Brain microvascular endothelial cell (primary cell): ENCODE measurements at places on chromosomes 16 and 17.

DNA sequence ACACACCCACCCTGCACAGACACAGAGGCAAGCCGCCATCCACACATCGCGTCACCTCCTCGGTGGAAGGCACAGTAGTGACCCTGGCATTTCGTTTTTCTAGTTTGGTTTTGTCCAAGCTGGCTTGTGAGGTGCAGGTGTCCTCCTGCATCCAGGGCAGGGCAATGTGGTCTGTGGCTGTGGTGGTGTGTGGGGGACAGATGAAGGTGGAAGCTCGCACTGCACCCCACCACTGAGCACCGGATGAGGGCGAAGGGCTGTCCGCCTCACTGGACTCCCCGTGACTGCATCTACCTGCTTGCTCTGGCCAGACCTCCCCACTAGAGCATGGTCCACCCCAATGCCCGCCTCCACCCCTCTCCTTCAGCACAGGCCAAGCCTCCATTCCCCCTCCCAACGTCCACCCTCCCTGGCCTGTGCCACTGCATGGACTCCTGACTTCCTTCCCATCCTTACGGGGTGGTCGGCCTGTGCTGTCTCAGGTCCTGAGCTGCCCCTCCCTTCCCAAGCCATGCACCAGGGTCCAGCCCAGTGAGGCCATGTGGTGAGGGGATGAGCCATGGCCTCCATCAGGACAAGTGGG lies 78.8 kb upstream of the CBX4 start:
- DNase-seq = no peak

GRCh38 chr16:57941016-57941664 lies 29.8 kb downstream of the CNGB1 start:
- no peak for DNase-seq

DNA sequence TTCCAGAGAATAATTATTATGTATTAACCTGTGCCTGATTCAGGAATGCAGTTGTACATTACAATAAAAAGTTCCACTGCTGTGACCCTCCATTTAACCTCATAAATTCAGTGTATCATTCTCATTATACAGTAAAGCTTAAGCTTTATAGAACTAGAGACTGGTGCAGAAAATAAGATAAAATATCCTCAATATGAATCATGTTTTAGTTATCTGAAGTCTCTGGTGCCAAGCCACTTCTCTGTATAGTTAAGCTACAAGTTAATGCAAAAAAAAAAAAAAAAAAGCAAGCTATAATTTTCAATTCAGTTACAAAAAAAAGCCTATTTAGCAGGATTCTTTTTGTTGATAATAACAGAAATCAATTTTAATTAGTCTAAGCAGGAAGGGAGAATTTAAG lies 22.4 kb upstream of the SMIM36 start:
- no peak for DNase-seq

DNA sequence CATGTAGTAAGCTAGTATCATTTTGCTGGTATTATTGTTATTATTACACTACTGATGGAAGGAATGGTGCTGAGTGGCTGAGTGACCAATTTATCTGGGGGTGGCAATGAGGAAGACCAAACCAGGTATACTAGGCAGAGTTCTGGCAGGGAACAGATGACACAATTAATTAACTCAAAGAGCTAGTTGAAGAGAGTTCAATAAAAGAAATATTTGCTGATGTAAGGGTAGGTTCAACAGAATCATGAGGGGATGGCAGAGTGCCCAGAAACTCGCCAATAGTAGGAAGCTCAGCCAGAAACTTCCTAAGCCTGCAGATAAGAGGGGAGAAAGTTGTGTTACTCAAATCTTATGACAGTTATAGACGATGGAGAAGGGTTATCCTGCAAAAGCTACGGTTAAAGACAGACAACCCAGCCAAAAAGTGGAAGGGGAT lies 352.5 kb downstream of the KCNJ2 start:
- DNase-seq = peak; percentile 5

DNA sequence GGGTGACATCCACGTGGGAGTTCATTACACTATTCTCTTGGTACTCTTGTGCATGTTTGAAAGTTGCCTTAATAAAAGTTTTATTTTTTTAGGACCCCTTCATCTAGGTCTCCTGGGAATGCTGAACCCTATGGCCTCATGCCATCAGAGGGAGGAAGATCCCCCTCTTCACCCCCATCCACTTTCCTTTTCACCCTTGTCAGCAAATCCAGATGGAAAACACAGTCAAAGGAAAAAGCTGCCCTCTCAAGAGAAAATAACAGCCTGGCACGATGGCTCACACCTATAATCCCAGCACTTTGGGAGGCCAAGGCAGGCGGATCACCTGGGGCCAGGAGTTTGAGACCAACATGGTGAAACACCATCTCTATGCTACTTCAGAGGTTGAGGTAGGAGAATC lies 274.2 kb downstream of the XYLT1 start:
- DNase-seq = no peak

DNA sequence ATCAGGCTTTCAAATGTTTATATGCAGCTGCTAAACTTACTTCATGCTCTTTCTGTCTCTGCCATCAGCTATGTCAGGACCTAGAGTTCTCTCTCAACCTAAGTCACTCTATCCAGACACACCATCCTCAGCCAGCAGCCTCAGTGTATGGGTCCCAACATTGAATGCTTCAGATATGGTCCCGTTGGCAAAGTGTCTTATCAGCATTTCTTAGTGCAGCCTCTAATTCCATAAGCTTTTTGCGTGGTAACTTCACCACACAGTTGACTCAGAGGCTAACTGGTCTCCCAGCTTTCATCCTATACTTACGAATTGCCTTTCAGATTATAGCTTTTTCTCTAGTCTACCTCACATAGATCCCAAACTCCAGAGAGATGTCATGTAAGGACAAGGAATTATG lies 402.9 kb upstream of the EEF2KMT start:
- DNase-seq = no peak

GRCh38 chr16:51409001-51409675 lies 258.1 kb upstream of the SALL1 start:
- peak; percentile 2 for DNase-seq

GRCh38 chr17:39340731-39341130 lies 60.7 kb downstream of the FBXL20 start:
- no peak for DNase-seq

- DNase-seq = no peak
These were observed 54.8 kb downstream of the SLFN5 start for GRCh38 chr17:35297666-35298065.

- peak; percentile 62 for DNase-seq
These were observed 17.7 kb downstream of the PSMD11 start for GRCh38 chr17:32461853-32462617.

GRCh38 chr17:27319541-27320221 lies 25.8 kb downstream of the WSB1 start:
- DNase-seq = no peak

- peak; percentile 89 for DNase-seq
These were observed 4.7 kb downstream of the PDE6G start for GRCh38 chr17:81651692-81652091.

DNA sequence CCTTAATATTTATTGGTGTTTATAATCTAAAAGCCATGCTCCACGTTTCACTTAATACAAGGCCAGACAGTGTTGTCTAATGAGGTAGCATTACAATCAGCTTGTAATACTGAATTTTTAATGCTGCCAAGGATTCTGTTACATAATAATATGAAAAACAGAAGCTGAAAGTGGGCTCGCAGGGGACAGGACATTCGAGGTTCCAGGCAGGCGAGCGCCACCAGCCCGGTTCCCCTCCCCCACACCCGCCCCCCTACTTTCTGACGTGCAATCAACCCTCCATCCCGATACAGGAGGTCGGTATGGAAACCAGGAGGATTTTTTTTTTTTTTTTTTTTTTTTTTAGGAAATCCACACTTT lies 6.2 kb upstream of the ZFHX3 start:
- DNase-seq = no peak

- DNase-seq = no peak
These were observed 42.7 kb upstream of the ICAM2 start for GRCh38 chr17:64063088-64063487.

DNA sequence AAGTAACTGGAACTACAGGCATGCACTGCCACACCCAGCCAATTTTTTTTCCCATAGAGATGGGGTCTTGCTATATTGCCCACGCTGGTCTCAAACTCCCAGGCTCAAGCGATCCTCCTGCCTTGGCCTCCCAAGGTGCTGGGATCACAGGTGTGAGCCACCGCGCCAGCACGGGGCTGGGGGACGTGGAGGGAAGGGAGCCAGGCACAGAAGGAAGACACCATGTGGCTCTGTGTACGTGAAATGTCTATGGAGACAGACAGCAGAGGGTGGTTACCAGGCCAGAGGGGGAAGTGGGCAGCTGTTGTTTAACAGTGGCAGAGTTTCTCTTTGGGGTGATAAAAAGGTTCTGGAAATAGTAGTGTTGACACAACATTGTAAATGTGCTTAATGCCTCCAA lies 4.6 kb upstream of the PIEZO1 start:
- no peak for DNase-seq

DNA sequence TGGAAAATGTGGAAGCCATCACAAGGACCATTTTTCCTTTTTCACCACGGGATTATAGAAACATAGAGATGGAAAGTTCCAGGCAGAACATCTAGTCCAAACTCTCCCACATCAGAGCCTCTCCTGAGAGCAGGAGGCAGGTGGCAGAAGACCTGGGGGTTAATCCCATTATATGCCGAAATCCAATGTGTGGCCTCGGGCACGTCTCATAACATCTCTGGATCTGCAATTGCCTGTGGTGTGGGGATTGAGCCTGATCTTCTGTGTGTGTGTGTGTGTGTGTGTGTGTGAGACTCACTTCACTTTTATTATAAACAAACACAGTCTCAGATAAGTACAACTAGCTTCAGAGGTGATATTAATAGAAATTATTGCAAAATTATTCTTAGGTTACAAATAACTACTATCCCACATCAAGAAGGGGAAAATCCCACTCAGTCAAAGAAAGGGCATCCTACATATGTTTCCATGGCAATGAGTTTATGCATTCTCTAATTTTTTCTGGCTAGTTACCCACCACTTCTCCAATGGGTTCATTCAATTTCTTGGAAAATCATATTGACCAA lies 199.1 kb downstream of the FOXL1 start:
- DNase-seq = no peak

- peak; percentile 12 for DNase-seq
These were observed 36.4 kb downstream of the MAP2K6 start for GRCh38 chr17:69450918-69451317.

GRCh38 chr16:88614818-88615580 lies 23.4 kb upstream of the IL17C start:
- no peak for DNase-seq

- DNase-seq = peak; percentile 48
These were observed at the start of gene DOK4 for GRCh38 chr16:57485916-57486857. DOK4 (minus strand) TSS chr16:57486493; CDS start chr16:57479507, 6,986 bp downstream.

GRCh38 chr17:64038331-64039105 lies 18.1 kb upstream of the ICAM2 start:
- no peak for DNase-seq

DNA sequence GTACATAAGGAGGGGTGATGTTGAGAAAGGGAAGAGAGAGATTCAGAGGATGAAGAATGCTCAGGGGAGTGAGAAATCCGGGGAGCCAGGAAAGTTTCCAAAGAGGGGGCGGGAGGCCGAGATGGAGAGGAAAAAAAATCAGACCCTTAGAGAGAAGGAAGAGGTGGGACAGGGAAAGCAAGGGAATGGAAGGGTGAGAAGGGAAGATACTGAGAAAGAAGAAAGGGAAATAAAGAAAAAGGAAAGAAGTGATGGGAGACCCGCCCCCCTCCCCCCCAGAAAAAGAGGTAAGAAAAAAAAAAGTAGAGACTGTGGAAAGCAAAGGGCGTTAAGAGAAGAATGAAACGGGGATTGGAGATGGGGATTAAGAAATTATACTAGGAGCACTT lies 507 bp downstream of the DYNLRB2 start:
- DNase-seq = no peak

GRCh38 chr17:79965806-79966205 lies 69.9 kb downstream of the TBC1D16 start:
- DNase-seq = no peak

GRCh38 chr17:760371-760770 lies 8.3 kb upstream of the GEMIN4 start:
- no peak for DNase-seq

DNA sequence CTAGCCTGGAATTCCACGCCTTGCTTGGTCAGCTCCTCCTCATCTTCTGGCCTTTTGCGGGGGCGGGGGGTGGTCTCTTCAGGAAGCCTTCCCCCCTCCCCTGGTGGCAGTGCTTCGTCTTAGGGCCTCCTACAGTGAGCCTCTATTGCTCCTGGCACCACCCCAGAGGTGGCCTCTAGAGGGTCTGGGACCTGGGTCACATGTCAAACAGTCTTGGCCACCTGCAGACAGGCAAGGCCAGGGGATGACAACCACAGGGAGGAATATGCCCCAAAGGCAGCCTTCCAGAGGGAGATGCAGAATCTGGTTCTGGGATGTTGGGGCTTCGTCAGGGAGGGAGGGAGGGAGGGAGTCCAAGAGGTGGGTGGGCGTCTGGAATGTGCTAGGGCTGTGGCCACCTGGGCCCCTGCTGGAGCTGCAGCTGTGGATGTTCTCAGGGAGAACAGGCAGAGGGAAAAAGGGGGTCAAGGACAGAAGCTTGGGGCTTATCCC lies 50.6 kb downstream of the SMPD3 start:
- DNase-seq = no peak

GRCh38 chr17:43755389-43755875 lies 3.2 kb downstream of the SOST start:
- DNase-seq = no peak

- DNase-seq = no peak
These were observed 31.8 kb downstream of the BBS2 start for GRCh38 chr16:56488035-56488434.

DNA sequence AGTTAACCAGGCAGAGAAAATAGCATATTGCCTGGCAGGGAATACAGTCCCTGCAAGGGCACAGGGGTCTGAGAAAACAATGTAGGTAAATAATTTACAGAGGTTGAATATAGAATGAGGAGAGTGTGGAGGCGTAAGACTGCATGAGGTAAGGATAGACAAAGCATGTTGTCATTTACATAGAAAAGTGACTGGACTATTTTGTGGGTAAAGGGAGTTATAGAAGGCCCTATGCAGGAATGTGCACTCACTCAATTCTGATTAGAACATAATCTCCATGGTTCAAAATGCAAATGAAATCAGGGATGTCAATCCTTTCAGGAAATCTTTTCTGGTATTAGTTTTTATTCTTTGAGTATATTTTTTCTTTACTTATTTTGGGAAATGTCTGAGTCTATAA lies 285.7 kb upstream of the SALL1 start:
- DNase-seq = no peak

DNA sequence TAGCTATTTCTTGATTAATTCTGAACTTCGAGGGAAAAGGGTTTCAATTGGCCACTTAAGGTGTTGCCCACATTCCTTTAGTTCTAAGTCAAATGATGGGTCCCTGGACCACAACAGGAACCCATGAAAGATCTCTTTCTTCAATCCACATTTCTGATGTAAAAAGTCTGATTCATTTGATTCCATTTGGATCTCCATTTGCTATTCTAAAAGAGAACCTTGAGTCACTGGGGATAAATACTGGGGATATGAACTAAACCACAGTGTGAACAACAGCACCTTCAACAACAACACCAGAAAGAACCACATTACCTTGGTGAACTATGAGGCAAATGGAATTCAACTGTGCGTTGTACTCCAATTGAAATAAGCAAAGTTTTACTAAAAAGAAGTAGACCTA lies 108.9 kb upstream of the IRX5 start:
- DNase-seq = no peak
